ENCODE measurements at places on chromosomes 6 and 20.

- DNase-seq: no peak
Observed at GRCh38 chr6:136365776-136366354, 76.2 kb upstream of the BCLAF1 start.

- DNase-seq: no peak
Observed at GRCh38 chr6:165484178-165484889, 174.9 kb upstream of the C6orf118 start.

GRCh38 chr6:137692806-137693205 is 174.3 kb upstream of the TNFAIP3 start:
- no peak for DNase-seq

DNA sequence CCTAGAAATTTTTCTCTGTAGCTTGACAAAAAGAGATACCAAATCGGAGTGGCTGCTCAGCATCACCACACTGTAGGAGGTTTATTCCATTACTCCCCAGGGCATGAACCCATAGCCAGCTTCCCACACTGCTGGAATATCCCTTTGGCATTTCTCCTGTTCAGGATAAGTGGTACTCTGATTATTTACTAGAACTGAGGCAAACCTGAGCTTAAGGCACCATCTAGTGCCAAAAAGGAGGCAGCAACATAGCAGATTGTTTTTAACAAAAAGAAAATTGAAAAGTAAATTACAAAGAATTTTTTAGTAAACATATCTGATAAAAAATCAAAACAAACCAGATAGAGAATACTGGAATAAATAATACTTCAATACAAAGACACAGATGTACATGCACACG is 181.7 kb downstream of the WDR27 start:
- no peak for DNase-seq

- DNase-seq: no peak
Observed at GRCh38 chr20:32685541-32686529, 12.1 kb upstream of the C20orf203 start.

- no peak for DNase-seq
Observed at GRCh38 chr6:83511901-83512681, at the start of gene PRSS35. Gene PRSS35 (plus strand): TSS chr6:83512534. CDS start chr6:83523442, 10,908 bp downstream.

- no peak for DNase-seq
Observed at GRCh38 chr6:37105148-37106050, 64.6 kb upstream of the PIM1 start.

DNA sequence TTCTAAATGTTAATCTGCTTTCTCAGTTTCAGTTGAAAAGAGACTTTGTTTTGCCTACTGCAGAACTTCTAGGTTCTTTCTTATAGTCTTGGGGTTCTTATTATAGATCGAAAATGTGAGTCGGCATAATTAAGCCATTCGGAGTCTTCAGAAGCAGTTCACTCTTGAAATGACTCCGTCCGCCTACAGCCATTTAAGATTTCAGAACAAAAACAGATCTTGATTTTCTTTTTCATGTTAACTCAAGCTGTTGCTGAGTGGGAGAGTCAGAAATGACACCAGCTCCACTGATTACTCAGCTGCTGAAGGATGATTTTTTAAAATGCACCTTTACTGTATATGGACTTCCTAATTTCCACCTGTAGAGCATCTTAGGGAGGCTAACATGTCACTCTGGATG is 15.9 kb downstream of the PRDM1 start:
- DNase-seq: no peak

DNA sequence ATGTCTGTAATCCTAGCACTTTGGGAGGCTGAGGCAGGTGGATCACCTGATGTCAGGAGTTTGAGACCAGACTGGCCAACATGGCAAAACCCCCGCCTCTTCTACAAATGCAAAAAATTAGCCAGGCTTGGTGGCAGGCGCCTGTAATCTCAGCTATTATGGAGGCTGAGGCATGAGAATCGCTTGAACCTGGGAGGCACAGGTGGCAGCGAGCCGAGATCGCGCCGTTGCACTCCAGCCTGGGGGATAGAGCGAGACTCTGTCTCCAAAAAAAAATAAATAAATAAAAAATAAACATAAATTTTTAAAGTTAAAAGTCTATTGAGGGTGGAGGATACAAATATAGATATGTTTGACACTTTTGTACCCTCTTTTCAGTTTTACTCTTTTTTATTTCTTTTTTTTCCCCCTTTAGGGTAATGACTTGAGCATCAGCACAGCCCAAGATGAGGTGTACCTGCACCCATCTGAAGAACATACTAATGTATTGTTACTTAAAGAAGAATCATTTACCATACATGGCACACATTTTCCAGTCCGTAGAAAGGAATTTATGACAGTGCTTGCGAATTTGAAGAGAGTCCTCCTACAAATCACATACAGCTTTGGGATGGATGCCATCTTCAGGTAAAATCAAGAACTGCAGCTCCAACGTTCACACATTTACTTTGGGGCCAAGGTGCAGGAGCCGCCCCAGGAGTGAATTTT is 368.9 kb downstream of the LAMA2 start:
- DNase-seq: no peak

DNA sequence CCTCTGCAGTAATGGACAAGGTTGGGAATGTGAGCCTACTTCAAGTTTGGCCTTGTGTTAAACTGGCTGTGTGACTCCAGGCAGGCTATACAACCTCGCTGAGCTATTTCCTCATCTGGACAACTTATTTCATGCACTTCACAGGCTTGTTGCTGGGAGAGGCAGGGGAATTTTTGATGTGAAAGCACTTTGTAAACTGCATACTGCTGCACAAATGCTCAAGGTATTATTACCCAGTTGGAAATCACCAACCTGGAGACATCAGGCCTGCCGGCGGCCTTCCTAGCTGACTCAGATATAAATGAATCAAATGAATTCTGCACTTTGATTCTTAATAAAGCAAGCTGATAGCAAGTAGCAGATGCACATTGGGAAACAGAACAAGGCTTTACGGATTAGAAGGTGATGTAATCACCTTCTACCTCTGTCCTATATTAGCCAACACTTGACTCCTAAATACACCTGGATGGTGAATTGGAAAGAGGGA is 10.1 kb downstream of the JARID2 start:
- DNase-seq: no peak

GRCh38 chr6:111970426-111970825 is 83.5 kb upstream of the CCN6 start:
- no peak for DNase-seq

DNA sequence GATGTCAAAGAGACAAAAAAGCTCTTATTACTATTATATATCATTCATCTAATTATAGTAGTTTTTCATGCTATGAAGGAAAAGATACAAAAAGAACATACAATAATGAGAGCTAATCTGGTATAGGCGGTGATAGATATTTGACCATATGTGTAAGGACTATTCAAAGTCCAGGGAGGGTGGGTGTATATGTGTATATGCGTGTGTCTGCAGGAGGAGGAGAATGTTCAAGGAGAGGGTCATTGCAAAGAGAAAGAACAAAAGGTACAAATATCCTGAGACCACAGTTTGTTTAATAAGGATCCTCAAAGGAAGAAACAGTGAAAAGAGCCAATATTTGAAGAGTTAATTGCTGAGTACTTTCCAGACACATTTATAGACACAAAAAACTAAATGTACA is 1288.6 kb upstream of the CITED2 start:
- no peak for DNase-seq

Data from stimulated activated CD4-positive, alpha-beta T cell treated with anti-CD3 and anti-CD28 coated beads, Interleukin-1b, Interleukin-23, amount 100 ng/mL, for 1 hour (primary cell).